Mammary microvascular endothelial cell (primary cell): ENCODE measurements at places on chromosomes 7 and 10. TPM values are rescaled to one million over a fixed set of nuclear protein-coding genes. Genes with fewer than 3 reads are reported as not detected.

Gene EDRF1
- 7.0 and 12.6 TPM in 2 replicates for total RNA-seq

Gene UCMA
- total RNA-seq = not detected in 2 replicates

Gene CTAGE6
- not detected in 2 replicates for total RNA-seq

Gene RELN
- total RNA-seq = 25.9 and 27.9 TPM in 2 replicates

Gene MYOF
- 256 and 267 TPM in 2 replicates for total RNA-seq

Gene LIPF
- total RNA-seq = not detected in 2 replicates

Gene AUTS2
- total RNA-seq = 0.20 and 1.2 TPM in 2 replicates

Gene CPA5
- not detected in 2 replicates for total RNA-seq

Gene ERVW-1
- not detected in 2 replicates for total RNA-seq
